ENCODE measurements at places on chromosomes 11 and 22.
A peak's percentile ranks its signal among the peaks of the same experiment; 100 is the strongest.

GRCh38 chr11:112226831-112227401 lies 688 bp downstream of the PTS start:
- no peak for DNase-seq

- peak; percentile 66 for DNase-seq
Observed at GRCh38 chr22:19523240-19524169, 705 bp downstream of the CLDN5 start.

GRCh38 chr11:95101935-95102334 lies 12.3 kb downstream of the ENDOD1 start:
- DNase-seq, result no peak

DNA sequence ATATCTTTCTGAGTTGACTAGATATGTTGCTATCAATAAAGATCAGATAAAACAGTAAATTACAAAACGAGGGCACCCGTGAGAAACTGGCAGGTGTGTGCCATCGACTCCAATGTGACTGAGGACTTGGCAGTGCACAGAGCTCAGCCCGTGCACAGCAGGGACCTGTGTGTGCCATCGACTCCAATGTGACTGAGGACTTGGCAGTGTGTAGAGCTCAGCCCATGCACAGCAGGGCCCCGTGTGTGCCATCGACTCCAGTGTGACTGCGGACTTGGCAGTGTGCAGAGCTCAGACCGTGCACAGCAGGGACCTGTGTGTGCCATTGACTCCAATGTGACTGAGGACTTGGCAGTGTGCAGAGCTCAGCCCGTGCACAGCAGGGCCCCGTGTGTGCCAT lies 347.2 kb upstream of the B3GAT1 start:
- no peak for DNase-seq

DNA sequence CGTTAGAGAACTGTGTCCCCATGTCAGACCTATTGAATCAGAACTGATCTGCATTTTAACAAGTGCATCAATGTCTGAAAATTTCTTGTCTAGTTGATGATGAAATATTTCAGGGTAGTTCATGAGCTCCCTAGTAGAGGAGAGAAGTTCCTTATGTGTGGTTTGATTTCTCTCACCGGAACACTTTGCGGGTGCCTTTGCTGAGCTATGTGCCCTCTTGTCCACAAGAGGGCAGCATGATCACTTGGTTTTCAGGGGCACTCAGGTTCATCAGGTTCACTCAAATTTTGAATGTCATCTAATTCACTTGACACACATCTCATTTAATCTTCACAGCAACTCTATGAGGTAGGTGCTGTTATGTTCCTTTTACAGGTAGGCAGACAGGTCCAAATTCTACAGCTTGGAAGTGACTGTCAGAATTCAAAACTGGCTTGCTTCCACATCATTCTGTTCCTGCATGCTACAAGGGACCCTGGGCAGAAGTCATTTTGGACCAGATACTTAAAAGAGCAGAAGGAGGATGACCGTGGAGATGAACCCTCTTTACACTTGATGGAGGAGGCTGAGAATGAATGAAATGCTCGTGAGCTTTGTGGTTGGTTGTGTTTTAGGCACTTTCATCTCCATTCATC lies 55.6 kb downstream of the P4HA3 start:
- peak; percentile 64 for DNase-seq

DNA sequence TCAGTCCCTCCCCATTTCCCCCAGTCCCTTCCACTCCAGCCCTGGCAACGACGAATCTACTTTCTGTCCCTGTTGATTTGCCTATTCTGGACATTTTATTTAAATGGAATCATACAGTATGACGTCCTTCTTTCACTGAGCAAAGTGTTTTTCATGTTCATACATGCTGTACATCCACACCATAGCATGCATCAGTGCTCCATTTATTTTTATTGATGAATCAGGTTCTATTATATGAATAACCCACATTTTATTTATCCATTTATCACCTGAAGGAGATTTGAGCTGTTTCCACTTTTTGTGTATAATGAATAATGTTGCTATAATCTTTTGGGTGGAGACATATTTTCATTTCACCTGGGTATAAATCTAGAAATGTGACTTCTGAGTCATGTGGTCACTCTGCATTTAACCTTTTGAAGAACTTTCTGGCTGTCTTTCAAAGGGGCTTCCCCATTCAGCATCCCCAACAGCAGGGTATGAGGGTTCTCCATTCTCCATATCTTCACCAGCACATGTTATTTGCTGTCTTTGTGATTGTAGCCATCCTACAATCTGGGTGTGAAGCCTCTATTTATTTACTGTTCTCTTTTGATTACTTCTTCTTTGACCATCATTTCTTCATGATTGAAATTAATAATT lies 531.7 kb downstream of the ETS1 start:
- no peak for DNase-seq

DNA sequence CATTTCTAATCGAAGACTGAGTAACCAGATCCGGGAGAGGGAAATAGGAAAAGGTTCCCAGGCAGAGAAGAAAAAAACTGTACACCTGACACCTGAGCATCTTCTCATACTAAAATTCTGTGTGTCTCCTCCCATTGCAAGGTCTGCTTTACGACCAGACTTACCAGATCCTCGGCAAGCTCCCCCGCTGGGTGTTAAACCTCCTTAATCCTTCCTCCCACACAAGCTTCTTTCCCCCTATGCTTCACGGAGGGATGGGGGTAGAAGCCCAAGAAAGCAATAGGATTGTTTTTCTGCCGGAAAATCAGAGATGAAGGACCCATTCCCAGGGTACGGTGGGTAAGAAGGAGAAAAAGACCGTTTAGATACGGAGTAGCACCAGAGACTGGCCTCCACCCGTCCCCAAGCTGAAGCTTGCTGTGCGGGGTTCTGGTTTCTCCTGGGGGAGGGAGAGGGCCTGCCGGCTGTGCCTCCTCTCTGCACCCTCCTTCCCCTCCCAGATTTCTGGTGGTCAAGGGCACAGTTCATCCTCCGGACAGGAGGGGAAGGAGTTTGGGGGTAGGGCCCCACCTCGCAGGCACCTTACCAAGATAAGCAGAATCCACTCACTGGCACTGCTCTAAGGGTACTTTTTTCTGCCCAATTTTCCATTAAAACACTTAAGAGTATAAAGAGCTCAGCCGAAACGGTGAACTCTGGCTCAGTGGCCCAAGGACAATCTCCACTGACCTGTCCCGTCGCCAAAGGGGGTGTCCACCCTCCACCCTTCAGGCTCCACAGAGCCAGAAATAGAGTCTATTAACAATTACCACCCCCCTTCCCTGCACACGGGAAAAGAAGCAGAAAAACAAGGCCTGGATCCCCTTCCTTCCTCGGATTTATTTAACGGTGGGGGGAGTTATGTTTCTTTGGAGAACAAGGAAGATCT lies 1.2 kb downstream of the TOB2 start:
- DNase-seq, result peak; percentile 63

DNA sequence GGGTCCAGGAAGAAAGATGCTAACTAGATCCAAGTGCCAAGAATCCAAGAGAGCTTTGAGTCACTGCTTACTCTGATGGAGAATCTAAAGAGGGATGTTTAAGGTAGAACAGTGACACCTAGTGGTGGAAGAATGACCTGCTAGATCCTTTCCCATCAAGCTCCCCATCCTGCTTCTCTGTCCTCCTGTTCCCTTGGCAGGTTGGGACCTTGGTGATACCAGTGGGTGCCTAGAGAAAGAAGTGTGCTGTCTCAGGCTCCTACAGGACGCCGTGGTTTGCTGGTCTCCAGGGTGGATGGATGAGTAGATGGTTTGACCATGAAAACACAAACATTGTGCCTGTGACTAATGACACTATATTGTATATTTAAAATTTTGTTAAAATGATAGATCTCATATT lies 383.7 kb downstream of the TMEM135 start:
- no peak for DNase-seq

DNA sequence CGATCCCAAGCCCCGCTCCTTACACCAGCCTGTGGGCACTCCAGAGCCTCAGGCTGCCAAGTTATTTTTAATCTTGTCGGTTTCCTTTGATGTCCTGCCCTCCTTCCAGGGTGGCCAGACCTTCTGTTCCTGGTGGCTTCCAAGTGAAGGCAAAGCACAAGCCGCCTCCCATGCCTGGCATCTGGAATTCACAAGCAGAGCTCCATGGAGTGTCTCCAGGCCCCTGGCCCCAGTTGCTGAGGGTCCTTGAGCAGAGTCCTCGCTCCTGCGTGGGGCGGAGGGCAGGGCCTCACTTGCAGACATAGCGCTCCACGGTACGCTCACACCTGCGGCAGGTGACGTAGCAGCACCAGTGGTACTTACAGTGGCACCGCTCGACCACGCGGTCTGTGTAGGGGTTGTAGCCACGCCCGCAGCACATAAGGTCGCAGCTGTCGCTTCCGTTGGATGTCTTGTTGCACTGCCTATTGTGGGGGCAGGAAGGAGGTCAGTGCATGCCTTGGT lies 19.5 kb downstream of the WNT11 start:
- no peak for DNase-seq

Measured in activated CD8-positive, alpha-beta memory T cell treated with anti-CD3 and anti-CD28 coated beads, Interleukin-2, amount 50 U/mL, for 48 hours (primary cell).